ENCODE measurements at places on chromosomes 2 and 18.

DNA sequence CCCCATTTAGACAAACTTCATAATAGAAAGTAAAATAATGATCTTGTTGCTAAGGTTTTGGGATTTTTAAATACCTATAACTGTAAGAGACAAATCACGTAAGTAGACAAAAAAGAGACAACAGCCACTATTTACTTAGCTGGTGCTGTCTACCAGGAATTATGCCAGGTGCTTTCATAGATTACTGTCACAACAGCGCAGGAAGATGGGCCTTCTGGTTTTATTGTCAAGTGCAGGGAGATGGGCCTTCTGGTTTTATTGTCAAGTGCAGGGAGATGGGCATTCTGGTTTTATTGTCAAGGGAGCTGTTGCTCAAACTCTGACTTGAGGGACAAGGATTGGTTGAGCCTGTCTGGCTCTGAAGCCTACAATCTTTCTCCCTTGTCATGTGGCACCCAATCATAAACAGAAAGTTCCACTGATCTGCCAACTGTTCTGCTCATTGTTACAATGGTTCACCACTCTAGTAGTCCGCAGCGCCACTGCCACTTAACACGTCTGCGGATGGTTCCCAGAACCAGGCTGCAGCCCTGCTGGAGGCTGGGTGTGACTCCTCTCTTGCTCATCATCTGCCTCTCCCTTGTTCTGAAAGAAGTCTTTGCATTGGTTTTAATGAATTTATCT is 95.0 kb downstream of the RNF144A start:
- DNase-seq, result no peak

GRCh38 chr2:79005216-79005615 is 20.3 kb upstream of the REG3G start:
- DNase-seq, result no peak

DNA sequence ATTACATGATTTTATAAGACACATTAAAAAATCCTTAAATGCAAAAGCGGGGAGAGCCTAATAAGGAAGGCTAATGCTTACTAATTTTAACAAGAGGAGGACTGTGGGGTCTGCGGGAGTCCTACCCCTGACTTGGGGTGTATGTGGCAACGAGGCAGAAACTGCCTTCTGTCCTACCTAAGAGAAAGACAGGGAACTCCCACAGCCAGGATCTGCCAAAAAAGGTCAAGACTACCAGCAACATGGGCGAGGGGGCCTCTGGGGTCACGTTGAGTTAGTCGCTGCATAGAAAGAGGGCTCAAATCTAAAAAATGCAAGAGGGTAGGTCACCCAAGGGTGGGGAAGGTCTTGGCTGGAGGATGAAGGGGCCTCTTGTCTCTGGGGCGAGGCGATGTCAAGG is 529 bp upstream of the AMER3 start:
- no peak for DNase-seq

DNA sequence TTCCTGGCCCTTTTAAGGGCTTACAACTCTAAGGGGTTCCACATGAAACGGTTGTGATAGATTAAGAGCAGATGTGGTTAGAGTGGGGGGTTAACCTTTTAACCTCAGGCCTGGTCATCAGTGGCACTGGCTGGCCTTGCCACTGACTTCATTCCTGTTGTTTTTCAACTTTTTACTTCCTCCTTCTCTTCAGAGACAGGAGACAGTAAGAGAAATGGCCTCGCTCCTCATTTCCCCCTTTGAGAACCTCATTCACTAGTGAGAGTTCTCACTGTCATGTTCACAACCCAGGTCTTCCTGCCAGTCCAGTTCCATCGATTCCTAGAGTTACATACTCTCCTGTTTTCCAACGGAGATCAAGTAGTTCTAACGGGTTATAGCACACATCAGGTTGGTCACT is 101.6 kb upstream of the SLC1A4 start:
- no peak for DNase-seq

DNA sequence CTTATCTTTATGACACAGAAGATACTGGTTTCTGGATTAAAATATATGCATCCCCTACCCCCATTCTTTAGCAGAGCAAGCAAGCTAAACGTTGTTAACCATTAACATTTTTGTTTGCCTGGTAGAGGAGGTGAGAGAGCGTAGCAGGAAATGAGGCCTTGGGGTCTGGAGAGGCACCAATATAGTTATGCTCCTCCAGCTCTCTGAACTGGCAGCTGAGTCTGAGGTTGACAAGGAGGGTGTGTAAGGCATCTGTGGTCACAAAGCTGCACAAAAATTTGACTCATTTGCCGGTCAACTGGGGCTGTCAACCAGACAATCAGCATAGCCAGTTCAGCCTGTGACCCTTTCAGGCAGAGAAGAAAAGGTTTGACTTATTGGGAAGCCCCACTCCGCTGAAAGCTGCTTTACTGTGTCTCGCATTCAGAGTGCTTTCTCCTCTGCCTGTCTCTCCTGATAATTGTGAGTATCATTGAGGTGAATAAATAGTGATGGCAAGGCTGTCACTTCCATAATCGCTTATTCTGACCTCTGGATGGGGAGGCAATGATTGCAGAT is 647.5 kb upstream of the SETBP1 start:
- DNase-seq, result no peak
